ENCODE measurements at places on chromosomes 1 and 21. TPM values are rescaled to one million over a fixed set of nuclear protein-coding genes. Genes with fewer than 3 reads are reported as not detected.

GRCh38 chr1:244957525-244957924 lies 93.2 kb upstream of the HNRNPU start:
- H3K4me3 ChIP-seq = no peak overlapping the region
- H3K27ac ChIP-seq = no peak overlapping the region
- no peaks in the 10 kb centered on the region for H3K27me3 ChIP-seq
- no peaks in the 10 kb centered on the region for H3K36me3 ChIP-seq

The CR2 gene
- total RNA-seq = not detected

- H3K36me3 ChIP-seq = no peaks in the 10 kb centered on the region
- H3K27ac ChIP-seq = no peak overlapping the region
- H3K4me3 ChIP-seq = no peak overlapping the region
- peaks cover 3% of the 10 kb centered on the region for H3K27me3 ChIP-seq
- H3K4me1 ChIP-seq = no peaks in the 10 kb centered on the region
Measured at GRCh38 chr1:247440001-247440620, 17.8 kb downstream of the OR2B11 start.

GRCh38 chr1:12159816-12160215 lies 7.0 kb upstream of the TNFRSF1B start:
- H3K27ac ChIP-seq = no peak overlapping the region
- peaks cover 22% of the 10 kb centered on the region for H3K4me1 ChIP-seq
- H3K36me3 ChIP-seq = no peaks in the 10 kb centered on the region
- DNase-seq = no peak

- no peaks in the 10 kb centered on the region for H3K4me1 ChIP-seq
- DNase-seq = no peak
- H3K4me3 ChIP-seq = no peak overlapping the region
- no peaks in the 10 kb centered on the region for H3K27me3 ChIP-seq
- no peak overlapping the region for H3K27ac ChIP-seq
- H3K36me3 ChIP-seq = no peaks in the 10 kb centered on the region
Measured at GRCh38 chr21:25246546-25246945, 360.7 kb downstream of the MRPL39 start.

The RAB3B gene
- 4.3 TPM for total RNA-seq

DNA sequence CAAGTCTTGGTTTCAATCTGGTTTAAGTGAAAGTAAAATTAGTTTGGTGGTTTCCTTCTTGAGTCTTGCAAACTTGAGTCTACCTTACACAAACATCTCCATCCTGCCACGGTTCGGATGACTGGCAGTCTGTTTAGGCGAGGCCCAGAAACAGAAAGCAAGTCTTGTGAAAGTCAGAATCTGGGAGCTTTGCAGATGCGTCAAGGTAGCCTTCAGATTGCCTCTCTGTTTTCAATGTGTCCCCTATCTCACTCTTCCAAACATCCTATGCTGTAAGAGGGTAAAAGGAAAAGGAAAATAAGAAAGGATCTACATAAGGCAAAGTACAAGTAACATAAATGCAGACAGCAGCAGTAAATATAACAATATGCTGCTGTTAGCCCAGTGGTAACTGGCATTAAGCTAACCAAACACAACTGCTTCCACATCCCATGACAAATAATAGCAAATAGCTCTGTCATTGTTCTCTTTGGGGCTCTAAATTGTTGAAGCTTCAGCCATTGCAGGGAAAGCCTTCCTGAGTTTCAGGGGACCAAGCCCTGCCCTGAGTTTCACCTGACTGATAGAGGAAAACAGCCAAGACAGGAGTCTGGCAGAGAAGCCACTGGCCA lies 26.2 kb upstream of the C1orf105 start:
- peak; percentile 67 for DNase-seq
- H3K4me3 ChIP-seq = no peak overlapping the region
- peak overlapping the region; percentile 82 for H3K27ac ChIP-seq
- H3K27me3 ChIP-seq = no peaks in the 10 kb centered on the region
- no peaks in the 10 kb centered on the region for H3K36me3 ChIP-seq

DNA sequence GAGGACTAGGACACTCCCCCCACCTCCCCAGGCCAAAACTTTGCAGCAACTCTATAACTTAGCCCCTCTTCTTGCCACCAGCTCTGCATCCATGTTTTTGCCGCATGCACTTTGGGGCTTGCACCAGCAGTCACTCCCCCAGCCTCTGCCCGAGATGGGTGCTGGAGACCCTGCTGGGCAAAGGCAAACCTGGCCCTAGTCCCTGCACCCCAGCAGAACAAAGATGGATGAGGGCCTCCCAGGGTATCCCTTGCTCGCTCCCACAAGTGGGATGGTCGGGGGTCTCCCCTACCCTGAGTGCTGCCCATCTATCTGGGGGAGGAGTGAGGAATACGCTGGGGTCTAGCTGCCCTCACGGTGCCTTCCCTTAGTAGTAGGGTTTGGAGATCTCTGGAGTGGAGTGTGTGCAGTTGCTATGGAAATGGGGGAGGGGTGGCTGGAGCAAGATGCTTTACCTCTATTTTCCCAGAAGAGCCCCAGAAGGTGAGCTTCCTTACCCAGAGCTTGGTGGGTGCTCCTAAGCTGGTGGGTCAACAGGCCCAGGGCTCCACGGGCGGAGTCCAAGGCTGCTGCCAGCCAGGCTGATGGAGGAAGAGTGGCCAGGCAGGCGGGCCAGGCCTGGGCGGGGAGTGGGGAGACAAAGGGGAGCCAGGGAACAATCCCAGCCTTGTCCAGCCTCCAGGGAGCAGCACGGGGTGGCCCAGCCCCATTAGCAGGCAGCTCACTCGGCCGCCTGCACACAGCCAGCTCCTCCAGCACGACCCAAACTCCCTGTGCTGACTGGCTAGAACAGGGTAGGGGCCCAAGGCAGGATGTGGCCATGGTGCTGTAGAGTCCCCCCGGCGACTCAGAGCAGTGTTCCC lies at the start of gene PAQR6:
TSS of gene PAQR6 (minus strand) at position 597 of the 863 bp plus-strand sequence. CDS start 1,325 bp downstream, outside the sequence.
- peaks cover 18% of the 10 kb centered on the region for H3K27me3 ChIP-seq
- DNase-seq = peak; percentile 71
- H3K27ac ChIP-seq = peak within 1 kb of the TSS; percentile 6
- peaks cover 37% of the 10 kb centered on the region for H3K36me3 ChIP-seq
- peaks cover 22% of the 10 kb centered on the region for H3K4me1 ChIP-seq

The RGSL1 gene
- not detected for total RNA-seq

- no peak for DNase-seq
- H3K4me3 ChIP-seq = no peak overlapping the region
- no peaks in the 10 kb centered on the region for H3K27me3 ChIP-seq
- peaks cover 13% of the 10 kb centered on the region for H3K36me3 ChIP-seq
- H3K27ac ChIP-seq = no peak overlapping the region
Measured at GRCh38 chr1:52288286-52288685, 77.7 kb downstream of the CC2D1B start.

The AADACL4 gene
- not detected for total RNA-seq

GRCh38 chr1:155091071-155092051 lies 12.7 kb downstream of the EFNA3 start:
- peak; percentile 89 for DNase-seq
- H3K4me3 ChIP-seq = no peak overlapping the region
- no peak overlapping the region for H3K27ac ChIP-seq
- H3K36me3 ChIP-seq = no peaks in the 10 kb centered on the region

All from sigmoid colon (tissue), 7 donors.